ENCODE measurements at places on chromosomes 2 and 18. TPM values are rescaled to one million over a fixed set of nuclear protein-coding genes. Genes with fewer than 3 reads are reported as not detected.

DNA sequence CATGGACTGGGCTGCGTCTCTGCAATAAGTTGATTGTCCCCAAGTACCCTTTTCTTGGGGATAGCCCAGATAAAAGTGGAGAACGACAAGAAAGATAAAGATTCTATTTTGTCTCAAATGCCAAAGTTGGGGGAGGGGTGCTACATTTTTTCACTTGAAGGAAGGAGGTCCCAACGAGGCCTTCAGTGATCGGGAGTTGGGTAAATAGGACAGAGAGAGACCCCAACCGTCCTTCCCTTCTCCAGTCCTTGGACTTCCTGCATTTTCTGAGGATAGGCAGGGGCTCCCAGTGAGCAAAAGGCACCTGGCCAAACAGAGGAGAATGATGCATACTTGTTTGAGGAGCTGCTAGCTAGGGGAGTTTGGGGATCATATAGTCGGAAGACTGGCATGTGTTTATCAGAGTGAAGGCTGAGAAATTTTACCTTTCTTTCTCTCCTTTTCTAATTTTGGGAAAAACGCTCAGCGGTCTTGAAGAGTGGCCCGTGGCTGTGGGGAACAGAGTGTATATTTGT is 3.5 kb upstream of the EN1 start:
- DNase-seq, result no peak

GRCh38 chr18:25815659-25816058 is 274.8 kb downstream of the SS18 start:
- DNase-seq, result no peak

- no peak for DNase-seq
These were observed 3.5 kb upstream of the FN1 start for GRCh38 chr2:215439404-215439803.

GRCh38 chr18:56127322-56128099 is 510.9 kb downstream of the TXNL1 start:
- DNase-seq, result no peak

DNA sequence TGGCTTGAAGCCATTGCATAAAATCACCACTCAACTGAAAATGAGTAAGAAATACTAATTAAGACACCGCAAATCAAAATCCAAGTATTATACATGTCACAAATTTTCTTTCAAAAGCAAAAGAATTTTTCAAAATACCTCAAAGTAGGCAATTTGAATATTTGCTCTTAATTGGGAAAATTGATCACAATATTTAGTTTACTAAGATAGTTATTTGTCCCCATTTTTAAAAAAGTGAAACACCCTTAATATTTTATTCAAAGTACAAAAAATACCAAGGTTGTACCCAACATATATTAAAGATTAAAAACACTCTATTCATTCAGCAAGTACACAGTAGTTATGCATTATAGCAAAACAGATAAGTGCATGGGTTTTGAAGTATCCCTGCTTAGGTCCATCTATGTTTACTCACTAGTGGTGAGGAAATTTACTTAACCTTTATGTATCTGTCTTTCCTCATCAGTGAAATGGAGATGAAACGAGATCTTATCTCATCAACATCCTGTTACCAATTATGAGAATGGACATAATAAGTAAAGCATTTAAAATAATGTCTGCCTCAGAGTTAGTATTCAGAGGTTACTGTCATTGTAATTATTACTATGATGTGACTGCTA is 35.1 kb downstream of the VPS54 start:
- no peak for DNase-seq

DNA sequence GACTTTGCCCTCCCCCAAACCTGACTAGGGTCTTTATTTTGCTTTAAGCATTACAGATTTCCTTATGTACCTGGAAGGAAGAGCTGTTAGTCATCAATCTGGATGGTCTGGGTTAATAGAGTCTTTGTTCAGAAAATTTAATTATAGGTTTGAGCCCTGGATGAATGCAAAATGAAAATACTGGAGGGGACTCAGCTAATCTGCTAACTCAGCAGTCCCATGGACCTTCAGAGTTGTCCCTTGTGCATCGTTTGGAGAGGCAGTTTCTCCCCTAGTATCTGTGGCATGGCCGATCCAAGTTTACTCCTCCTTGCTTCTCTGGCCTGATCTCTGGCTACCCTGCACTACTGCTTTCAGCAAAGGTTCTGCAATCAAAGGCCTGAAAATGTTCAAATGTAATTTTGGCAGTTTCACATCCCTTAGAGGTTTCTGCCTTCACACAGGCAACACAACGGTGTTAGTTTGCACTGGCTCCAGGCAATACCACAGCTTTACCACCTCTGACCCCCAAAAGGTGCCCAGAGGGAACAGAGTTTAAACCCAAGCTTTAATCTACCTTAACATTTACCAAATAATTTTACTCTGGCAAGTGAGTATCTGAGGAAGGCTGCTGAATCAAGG is 134.3 kb downstream of the THADA start:
- no peak for DNase-seq

INHA gene
- not detected for total RNA-seq

MARCHF4 gene
- not detected for total RNA-seq

GRCh38 chr2:85132397-85132796 is 795 bp upstream of the TCF7L1 start:
- DNase-seq, result peak; percentile 71

MAP4K4 gene
- 50.9 TPM for total RNA-seq

All from upper lobe of left lung (tissue), 6 donors.